ENCODE measurements at places on chromosomes 1 and 21.

- no peak for DNase-seq
Measured at GRCh38 chr1:186750257-186750656, 70.0 kb upstream of the PTGS2 start.

DNA sequence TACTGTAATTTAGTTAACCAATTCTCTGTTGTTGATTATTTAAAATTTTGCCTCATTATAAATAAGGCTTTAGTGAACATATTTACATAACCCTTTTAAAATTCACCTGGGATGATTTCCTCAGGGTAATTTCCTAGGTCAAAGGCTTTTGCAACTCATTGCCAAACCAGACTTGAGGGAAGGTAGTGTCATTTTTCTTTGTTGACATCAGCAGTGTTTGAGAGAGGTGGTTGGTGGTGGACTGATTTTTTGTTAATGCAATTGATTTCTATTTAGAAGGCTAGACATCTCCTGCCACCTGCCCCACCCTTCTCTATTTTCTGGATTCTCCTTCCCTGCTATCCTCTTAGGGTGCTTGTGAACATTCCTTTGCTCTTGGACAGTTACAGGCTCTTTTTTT is 116.8 kb downstream of the HHAT start:
- DNase-seq = no peak

GRCh38 chr1:16209847-16210407 is 2.5 kb downstream of the ARHGEF19 start:
- no peak for DNase-seq

- DNase-seq = no peak
Measured at GRCh38 chr1:219988387-219988786, 57.9 kb downstream of the EPRS1 start.

DNA sequence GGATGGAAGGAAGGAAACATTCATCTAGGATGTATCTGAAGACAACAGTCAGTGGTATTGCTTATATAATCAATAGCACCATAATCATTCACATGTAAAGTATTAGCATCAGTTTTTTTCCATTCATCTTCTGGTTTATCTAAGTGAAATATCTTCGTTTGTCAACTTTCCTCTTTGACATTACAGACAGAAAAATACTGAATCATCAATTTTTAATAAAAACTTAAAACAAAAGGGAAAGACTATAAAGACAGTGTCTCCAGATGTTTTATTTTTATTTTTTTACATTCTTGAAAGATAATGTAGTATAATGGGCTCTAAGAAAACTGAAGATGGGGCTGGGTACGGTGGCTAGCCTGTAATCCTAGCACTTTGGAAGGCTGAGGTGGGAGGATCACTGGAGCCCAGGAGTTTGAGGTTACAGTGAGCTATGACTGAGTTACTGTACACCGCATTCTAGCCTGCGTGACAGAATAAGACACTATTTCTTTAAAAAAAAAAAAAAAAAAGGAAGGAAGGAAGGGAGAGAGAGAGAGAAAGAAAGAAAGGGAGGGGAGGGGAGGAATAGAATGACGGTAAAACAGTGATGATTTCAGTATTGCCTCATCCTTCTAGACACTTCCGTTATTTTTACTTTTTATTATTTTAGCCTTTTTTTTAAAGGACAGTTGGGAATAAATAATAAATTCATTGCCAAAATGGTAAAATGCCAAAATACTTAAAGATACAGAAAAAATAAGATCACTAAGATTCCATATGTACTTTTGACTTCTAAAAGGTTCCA is 89.5 kb downstream of the NRIP1 start:
- no peak for DNase-seq

- peak; percentile 85 for DNase-seq
Measured at GRCh38 chr1:216422821-216423520, at the start of gene USH2A. USH2A (minus strand) TSS chr1:216423448; CDS start chr1:216422336, 1,112 bp downstream.

- no peak for DNase-seq
Measured at GRCh38 chr1:165014753-165015152, 341.8 kb downstream of the LMX1A start.

- DNase-seq = no peak
Measured at GRCh38 chr1:16321176-16321867, 31.0 kb downstream of the FBXO42 start.

- no peak for DNase-seq
Measured at GRCh38 chr1:244173769-244174168, 122.7 kb downstream of the ZBTB18 start.

DNA sequence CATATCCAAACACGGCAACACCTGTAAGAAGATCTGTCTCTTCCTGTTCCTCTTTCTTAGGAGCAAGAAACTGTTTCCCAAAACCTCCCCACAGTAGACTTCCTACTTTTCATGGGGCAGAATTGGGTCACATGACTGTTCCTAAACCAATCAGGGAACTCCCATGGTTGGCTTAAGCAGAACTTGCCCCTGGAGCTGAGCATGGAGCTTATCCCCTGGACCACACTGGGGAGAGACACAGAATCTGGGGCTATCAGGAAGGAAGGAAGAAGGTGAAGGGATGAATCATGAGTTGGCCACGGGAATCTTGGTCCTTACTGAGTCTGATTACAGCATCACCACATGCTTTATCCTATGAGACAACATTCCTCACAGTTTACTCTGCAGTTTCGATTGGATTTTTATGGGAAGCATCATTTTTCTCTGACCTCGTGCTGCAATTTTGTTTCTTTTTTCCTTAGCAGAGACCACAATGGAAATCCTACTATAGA is 81.8 kb downstream of the CDC7 start:
- DNase-seq = no peak

- no peak for DNase-seq
Measured at GRCh38 chr21:45889256-45889655, 92.3 kb upstream of the COL6A1 start.

DNA sequence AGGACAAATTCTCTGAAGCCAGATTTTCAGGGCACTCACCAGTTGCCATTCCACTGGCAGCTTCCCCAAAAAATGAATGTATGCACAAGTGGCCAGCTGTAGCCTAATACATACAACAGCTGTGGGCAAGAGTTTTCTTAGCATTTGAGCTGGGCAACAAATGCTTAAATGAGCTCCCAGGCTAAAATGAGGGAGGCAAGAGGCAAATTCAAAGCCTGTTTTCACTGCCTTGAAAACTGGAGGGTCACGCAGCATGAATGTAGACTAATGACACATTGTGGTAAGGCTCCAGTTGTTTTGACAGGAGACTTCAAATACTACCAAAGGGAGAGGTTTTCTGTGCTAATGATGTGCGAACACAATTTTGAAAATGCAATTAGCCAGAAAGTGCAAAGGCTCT is 88.2 kb downstream of the TIAM1 start:
- no peak for DNase-seq

GRCh38 chr1:226690460-226690982 is 48.6 kb downstream of the ITPKB start:
- peak; percentile 32 for DNase-seq

DNA sequence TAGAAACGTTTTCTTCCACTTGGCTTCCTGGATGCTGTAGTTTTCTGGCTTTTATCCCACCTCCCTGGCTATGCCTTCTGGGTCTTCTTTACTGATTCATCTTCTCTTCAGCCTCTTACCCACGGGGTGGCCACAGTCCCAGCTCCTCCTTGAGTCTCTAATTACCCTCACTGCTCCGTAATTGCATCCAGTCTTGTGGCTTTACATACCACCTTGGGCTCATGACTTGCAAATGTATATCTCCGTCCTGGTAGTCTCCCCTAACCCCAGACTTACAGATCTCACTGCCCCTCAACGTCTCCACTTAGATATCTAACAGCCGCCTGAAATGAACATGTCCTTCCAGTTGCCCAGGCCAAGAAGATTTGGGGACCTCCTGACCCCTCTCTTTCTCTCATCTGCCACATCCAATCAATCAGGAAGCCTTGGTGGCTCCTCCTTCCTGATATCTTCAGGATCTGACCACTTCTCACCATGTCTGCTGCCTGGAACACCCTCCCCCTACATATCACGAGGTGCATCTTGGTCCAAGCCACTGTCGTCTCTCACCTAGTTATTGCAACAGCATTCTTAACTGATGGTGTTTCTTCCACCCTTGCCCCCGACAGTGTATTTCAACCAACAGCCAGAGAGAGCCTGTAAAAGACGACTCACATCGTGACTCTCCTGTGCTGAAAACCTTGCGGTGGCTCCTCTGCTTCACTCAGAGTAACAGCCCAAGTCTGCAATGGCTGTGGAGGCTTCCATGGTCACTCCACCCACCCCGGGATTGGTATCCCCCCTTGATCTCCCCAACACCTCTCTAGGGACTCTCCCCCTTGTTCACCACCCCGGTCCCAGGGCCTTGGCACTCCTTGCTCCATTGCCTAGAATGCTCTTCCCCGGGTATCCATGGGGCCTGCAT is 219.0 kb upstream of the POU3F1 start:
- no peak for DNase-seq

GRCh38 chr1:12581179-12581578 is 36.8 kb downstream of the DHRS3 start:
- no peak for DNase-seq

DNA sequence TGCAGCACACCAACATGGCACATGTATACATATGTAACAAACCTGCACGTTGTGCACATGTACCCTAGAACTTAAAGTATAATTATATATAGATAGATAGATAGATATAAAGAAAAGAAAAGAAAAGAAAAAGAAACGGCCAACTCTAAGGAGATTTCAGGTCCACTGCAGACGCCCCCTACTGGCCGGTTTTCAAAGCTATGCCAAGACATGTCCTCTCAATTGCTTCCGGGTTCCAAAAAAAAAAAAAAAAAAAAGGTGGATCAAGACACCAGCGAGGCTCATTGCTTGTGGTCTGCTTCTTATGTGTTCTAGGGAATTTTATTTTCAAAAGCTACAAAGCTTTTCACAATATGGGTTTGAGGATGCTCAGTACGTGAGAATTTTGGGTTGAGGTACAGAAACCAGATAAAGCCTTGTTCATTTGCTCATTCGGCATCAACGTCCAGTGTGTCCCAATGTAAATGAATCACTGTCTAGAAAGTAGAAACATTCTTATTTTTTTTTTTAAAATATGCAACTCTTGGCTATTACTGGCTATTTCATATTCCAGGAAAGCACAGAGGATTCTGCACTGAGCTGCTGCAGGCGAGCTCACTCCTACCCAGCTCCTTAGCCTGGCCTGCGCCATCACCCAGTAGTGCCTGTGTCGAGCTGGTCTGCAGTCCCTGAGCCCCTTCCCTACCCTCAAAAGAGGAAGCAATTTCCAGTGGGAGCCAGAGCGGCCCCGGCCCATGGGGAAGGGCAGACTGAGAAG is 643.0 kb downstream of the KIF26B start:
- DNase-seq = no peak

- DNase-seq = peak; percentile 91
Measured at GRCh38 chr1:61042466-61043009, 39.8 kb upstream of the NFIA start.

DNA sequence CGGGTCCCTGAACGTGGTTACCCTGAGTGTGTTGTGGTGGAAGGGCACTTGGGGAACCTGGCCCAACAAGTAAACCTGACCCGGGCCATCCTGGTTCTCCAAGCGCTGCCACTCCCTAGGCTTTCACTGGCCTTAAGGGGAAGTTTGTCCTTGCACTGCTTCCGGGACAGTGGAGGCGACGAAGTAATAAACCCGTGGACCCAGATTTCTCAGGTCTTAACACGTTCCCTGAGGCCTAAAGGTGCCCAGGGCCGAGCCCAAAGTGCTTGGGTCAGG is 261 bp upstream of the CCDC24 start:
- no peak for DNase-seq

GRCh38 chr1:7732331-7732730 is 38.8 kb upstream of the VAMP3 start:
- no peak for DNase-seq

- DNase-seq = peak; percentile 50
Measured at GRCh38 chr1:223842784-223843183, 3.0 kb downstream of the TP53BP2 start.

GRCh38 chr1:180253585-180254495 is 23.8 kb downstream of the LHX4 start:
- no peak for DNase-seq

DNA sequence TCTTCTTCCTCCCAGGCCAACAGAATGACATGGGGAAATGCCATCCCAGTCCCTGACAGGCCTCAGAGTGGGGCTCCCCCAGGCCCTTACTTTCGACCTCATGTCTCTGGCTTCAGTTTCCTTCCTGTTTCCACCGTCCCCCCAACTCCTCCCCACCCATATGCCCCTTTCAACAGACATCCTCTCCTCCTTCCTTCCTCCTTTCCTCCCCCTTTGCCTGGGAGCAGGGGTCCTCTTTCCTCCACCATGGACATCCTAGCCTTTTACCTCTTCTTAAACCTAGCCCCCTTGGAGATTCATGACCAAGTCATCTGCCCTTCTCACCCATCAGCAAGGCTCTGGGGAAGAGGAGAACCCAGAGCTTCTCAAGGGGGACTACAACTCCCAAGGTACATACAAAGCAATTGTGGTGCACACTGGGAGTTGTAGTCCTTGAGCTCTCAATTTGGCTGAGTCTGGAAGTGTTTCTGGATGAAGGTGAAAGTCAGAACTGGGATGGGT is 4.0 kb downstream of the ZBTB7B start:
- DNase-seq = peak; percentile 2

- DNase-seq = no peak
Measured at GRCh38 chr1:210294999-210295745, 33.5 kb upstream of the HHAT start.

DNA sequence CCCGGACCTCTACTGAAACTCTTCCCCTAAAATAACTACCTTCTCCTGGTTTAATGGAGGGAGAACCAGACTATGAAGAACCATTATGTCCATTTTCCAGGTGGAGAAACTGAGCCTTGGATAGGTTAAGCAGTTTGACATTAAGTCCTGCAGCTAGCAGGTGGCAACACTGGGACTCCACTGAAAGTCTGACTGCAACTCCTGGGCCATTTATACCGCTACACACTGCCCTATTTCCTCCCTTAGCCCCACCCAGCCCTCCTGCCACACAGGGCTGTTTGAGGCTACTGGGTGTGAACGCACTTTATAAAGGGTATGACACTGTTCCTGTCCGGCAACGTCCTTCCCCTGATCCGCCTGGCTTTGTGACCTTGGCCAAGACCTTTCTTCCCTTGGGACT is 511 bp upstream of the INPP5B start:
- no peak for DNase-seq

DNA sequence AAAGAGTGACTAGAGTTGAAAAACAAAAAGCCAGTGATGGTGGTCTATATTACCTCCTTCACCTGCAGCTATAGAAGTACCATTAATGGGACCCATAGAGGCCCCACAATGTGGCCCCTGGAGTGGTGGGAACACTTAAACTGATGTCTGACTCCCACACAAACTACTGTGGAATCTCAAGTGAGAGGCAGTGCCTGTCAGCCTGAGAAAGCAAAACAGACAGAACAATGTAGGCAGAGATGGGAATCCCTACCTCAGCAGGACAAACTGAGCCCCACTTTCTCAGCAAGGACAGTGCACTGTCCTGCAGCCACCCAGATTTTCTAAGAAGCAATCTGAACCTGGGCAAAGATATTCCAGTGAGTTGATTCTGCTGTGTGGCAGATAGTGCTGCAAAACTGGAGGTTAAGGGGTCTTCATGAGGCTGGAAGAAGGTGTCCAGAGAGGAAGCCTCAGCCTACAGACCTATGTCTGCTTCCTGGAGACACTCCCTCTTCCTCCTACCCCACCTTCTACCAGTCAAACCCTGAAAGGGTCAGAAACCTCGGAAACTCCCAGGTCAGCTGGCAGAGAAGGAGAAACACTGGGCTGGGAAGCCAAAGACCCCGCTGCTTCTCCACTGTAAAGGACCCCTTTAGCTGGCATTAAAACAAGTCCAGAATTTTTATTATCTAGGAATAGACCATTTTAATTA is 228.7 kb downstream of the C1orf94 start:
- DNase-seq = no peak

Measured in NCI-H1105 treated with DMSO at 0.1 percent for 48 hours (cell line).